Activated CD8-positive, alpha-beta T cell treated with anti-CD3 and anti-CD28 coated beads, Interleukin-2, amount 10 ng/mL, durations not matched to agents 7 days and 5 days (primary cell): ENCODE measurements at places on chromosomes 2 and 18.

- no peaks in the 10 kb centered on the region for H3K4me1 ChIP-seq
- H3K27ac ChIP-seq: no peak overlapping the region
- no peak overlapping the region for H3K4me3 ChIP-seq
- no peaks in the 10 kb centered on the region for H3K27me3 ChIP-seq
- DNase-seq: no peak
Observed at GRCh38 chr2:1621041-1621440, 123.3 kb downstream of the PXDN start.

DNA sequence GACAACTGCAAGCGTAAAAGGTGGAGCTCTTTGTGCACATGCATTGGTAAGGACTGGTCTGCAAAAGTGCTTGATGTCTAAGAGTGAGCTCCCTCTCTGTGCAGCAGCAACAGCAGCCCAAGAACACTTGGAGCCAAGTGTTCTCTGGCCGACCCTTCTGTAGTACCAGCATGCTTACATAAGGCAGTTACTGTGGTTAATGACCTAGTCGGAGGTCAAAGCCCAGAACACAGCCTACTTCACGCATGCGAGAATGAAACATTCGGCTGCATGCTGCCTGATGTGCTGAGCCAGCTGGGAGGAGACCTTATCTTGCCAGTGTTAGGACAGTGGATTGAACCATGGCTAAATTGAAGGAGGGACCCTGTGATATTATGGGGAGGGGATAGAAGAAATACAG is 21.3 kb downstream of the NCAPH start:
- H3K4me1 ChIP-seq: no peaks in the 10 kb centered on the region
- peaks cover 79% of the 10 kb centered on the region for H3K36me3 ChIP-seq
- DNase-seq: no peak
- H3K27ac ChIP-seq: no peak overlapping the region
- no peaks in the 10 kb centered on the region for H3K27me3 ChIP-seq

DNA sequence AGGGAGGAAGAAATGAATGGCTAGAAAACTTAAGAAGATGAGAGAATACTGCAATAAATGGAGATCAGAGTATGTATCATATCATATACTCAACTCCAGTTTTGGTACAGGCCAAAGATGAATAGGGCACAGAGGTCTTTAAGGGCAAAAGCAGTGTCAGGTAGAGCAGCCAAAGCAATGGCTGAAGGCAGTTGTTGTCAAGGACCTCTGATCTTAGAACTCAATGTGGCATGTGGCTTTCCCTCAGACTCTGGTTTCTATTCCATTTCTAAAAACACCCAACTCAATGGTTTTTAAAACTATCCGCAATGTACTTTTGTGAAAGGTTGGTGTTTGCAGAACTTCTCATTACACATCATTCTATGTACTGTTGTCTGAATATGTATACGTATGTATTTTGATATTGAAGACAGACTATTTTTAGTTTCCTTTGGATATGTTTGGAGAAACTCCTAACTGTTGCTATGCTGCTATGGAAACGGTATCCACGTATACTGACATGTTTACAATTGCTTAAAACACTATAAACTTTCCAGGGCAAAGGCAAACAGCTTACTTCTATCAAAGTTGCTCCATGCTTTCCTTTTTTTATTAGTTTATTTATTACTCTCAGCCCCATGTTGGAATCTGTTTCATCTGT is 58.1 kb upstream of the PELI1 start:
- no peak for DNase-seq
- H3K36me3 ChIP-seq: no peaks in the 10 kb centered on the region
- no peaks in the 10 kb centered on the region for H3K27me3 ChIP-seq
- peaks cover 58% of the 10 kb centered on the region for H3K4me1 ChIP-seq

- no peak for DNase-seq
- no peaks in the 10 kb centered on the region for H3K36me3 ChIP-seq
- H3K4me3 ChIP-seq: no peak overlapping the region
- no peak overlapping the region for H3K27ac ChIP-seq
Observed at GRCh38 chr2:151908204-151908882, 80.1 kb upstream of the ARL5A start.

DNA sequence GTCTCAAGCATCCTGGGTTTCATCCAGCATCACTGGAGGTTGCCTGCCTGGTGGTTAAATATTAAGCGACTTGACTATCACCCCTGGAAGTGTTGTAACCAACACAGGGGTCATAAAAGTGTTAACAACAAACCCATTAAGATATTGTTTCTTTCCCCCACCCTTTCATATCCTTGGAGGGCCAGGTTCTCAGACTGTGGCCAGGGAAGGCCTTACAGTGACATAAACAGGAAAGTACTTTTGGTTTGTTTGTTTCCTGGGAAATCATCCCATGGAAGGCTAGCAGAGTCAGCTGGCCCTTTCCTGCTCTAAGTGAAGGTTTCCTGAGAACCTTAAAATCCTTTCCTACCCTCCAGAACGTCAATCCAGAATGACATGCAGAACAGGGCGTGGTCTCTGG is 160.9 kb downstream of the CLIP4 start:
- H3K27me3 ChIP-seq: peaks cover 19% of the 10 kb centered on the region
- no peak overlapping the region for H3K4me3 ChIP-seq
- no peak for DNase-seq

GRCh38 chr2:176555112-176555511 is 285.9 kb downstream of the MTX2 start:
- no peaks in the 10 kb centered on the region for H3K36me3 ChIP-seq
- no peak overlapping the region for H3K4me3 ChIP-seq
- peaks cover 12% of the 10 kb centered on the region for H3K4me1 ChIP-seq

DNA sequence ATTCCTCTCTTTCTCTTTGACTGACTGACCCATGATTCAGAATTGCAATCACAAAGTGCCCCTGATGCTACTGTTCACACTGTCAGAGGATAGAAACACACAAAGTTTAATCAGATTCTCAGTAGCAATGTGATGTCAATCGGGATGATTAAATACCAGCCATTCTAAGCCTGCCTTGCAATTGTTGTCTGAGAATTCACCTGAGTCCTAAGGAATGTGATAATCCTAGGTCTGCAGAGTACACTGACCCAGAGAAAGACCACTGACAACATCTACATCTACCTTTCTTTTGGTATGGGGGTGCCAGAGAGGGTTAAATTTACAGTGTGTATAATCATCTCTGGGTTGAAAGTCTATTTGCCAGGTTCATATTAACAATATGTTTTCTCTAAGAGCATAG is 883.3 kb downstream of the NRXN1 start:
- H3K4me1 ChIP-seq: peaks cover 3% of the 10 kb centered on the region
- H3K4me3 ChIP-seq: no peak overlapping the region
- no peaks in the 10 kb centered on the region for H3K36me3 ChIP-seq
- DNase-seq: no peak

- H3K4me1 ChIP-seq: no peaks in the 10 kb centered on the region
- no peak overlapping the region for H3K4me3 ChIP-seq
- no peak for DNase-seq
- no peak overlapping the region for H3K27ac ChIP-seq
- no peaks in the 10 kb centered on the region for H3K27me3 ChIP-seq
- H3K36me3 ChIP-seq: peaks cover 54% of the 10 kb centered on the region
Observed at GRCh38 chr2:108805032-108805431, 18.5 kb downstream of the CCDC138 start.

DNA sequence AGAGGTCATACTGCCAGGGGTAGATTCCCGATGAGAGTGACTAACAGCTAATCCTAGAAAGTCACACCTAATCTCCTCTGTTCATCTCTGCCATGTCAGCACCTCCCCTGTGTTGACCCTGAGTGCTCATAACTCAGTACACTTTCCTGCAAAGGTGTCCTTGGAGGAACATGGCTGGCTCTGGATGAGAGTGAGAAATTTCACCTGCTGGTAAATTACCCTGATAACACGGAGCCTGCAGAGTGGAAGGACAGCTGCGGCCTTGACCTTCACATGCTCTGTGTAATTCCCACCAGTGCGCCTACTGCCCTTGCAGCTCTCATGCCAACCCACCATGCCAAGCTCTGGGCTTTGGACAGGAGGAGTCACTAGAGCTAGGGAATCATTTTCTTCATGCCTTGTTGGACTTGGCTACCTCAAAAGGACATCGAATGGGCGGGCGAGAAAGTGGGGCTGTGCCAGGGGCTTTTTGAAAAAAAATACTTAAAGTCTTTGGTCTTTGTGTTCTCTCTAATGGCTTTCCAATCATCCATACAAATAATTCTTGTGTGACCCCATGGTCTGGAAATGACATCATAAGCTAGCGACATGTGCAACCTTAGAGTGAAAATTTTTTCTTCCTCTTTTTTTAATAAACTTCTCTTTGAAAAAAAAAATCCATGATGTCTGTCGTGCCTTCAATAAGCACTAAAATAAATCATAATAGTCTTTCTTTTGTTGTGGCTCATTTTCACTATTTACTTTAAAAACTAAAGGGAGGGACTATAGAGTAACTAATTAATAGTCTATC is 319.9 kb downstream of the MYCN start:
- H3K4me1 ChIP-seq: peaks cover 8% of the 10 kb centered on the region
- no peaks in the 10 kb centered on the region for H3K36me3 ChIP-seq
- H3K4me3 ChIP-seq: no peak overlapping the region
- H3K27ac ChIP-seq: no peak overlapping the region
- no peak for DNase-seq

DNA sequence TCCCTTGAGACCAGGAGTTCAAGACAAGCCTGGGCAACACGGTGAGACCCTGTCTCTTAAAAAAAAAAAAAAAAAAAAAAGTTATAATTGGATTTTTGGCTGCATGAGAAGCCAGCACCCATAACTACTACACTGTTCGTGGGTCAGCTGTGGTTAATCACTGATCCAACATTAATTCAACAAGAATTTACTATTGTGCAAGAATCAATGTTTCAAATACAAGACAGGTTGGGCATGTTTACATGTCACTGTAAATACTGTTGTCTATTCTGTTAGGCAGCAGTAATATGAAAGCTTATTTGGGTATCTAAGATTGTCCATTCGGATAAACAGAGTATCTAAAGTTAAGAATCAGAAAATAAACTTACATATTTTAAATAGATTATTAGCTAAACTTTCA is 62.3 kb downstream of the ESCO1 start:
- DNase-seq: no peak
- H3K27me3 ChIP-seq: no peaks in the 10 kb centered on the region
- no peak overlapping the region for H3K27ac ChIP-seq
- no peaks in the 10 kb centered on the region for H3K4me1 ChIP-seq
- no peak overlapping the region for H3K4me3 ChIP-seq

DNA sequence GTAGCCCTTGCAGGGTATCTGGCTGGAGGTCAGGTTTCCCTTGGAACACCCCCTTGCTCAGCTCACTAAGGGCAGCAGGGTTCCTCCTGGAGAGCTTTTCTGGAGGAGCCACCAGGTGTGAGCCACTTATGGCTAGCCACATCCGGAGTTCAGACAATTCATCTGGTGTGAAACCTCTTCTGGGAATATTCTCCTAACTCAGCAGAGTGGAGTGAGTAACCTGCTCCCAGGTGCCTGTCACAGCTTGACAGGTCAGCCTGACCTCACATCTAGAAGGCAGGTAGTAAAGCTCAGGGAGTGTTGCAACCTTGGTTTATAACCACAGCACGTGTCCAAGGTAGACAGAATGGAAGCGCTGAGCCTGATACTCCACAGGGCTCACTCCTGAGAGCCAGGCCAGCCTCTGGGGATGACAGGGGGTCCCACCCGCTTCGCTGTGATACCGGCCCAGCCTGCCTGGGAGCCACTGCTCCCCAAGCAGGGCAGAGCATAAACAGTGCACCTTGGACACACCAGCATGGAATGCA is 62.6 kb upstream of the TGFA start:
- H3K4me1 ChIP-seq: peaks cover 5% of the 10 kb centered on the region
- H3K27ac ChIP-seq: no peak overlapping the region
- peaks cover 16% of the 10 kb centered on the region for H3K27me3 ChIP-seq
- H3K4me3 ChIP-seq: no peak overlapping the region
- no peak for DNase-seq

- no peak for DNase-seq
- no peak overlapping the region for H3K4me3 ChIP-seq
- H3K27ac ChIP-seq: no peak overlapping the region
Observed at GRCh38 chr2:9029721-9030120, 26.2 kb upstream of the MBOAT2 start.

- H3K27me3 ChIP-seq: no peaks in the 10 kb centered on the region
- no peak overlapping the region for H3K4me3 ChIP-seq
- H3K36me3 ChIP-seq: no peaks in the 10 kb centered on the region
- H3K4me1 ChIP-seq: no peaks in the 10 kb centered on the region
- DNase-seq: no peak
- no peak overlapping the region for H3K27ac ChIP-seq
Observed at GRCh38 chr18:22106536-22107292, 62.7 kb upstream of the GATA6 start.

DNA sequence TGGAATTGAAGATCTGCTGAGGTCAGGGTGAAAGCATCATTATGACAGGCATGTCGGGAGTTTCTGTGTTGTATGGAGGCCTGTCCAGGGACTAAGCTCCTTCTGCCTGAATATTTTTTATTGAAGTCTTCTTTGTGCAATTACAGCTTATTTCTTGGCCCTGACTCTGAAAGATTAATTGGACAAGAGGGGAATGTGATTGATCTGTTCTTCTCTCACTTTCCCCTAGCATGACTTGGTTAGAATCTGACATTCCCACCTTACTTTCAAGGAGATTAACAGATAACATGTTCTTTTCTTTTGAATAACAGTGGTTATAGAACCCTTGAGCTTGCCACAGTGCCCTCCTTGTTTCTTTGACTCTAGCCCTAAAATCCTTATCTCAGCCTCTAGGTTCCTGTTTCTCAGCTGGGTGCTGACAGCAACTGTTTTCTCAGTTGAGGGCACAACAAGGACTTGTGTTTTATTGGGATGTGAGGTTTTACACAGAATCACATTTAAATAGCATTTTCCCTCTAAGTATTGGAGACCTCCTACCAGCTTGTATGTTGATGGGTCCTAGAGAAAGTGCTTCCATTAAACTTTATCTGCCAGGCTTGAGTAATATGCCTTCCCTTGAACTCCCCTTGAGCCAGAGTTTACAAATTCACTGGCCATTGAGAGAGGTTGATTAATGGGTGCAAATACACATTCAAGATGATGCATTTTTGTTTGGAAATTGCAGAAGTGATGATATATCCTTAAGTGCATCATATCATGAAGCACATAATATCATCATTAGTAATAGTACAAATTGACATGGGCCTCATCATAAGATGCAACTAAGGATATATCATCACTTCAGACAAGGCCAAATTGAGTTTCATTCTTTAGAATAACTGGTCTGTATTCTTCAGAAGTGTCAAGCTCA is 12.5 kb downstream of the TTLL4 start:
- peaks cover 15% of the 10 kb centered on the region for H3K4me1 ChIP-seq
- H3K27ac ChIP-seq: no peak overlapping the region
- no peak overlapping the region for H3K4me3 ChIP-seq

DNA sequence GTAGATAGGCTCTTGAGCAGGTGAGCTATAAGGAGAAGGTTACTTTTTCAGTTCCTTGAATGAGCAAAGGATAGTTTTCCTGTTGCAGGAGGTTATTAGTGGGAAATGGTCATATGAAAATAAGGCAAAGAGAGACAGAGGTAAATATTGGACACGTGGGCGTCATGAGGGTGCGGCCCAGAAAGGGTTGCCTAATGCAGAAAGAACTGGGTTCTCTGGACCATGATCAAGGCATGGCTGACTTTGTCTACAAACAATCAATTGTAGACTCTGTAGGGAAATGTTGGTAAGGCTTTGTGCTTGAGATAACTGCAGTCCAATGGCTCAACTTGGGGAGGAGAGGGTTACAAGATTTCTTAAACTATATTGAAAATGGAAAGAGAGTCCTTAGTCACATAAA is 585.8 kb downstream of the BCL11A start:
- H3K4me1 ChIP-seq: no peaks in the 10 kb centered on the region
- H3K4me3 ChIP-seq: no peak overlapping the region
- DNase-seq: no peak
- no peak overlapping the region for H3K27ac ChIP-seq
- H3K36me3 ChIP-seq: no peaks in the 10 kb centered on the region
